ENCODE measurements at places on chromosomes 16 and 17. TPM values are rescaled to one million over a fixed set of nuclear protein-coding genes. Genes with fewer than 3 reads are reported as not detected.

The SLC9A5 gene
- polyA plus RNA-seq: 2.7 TPM

The DBF4B gene
- polyA plus RNA-seq: 12.0 TPM

The CCL4L2 gene
- polyA plus RNA-seq: 0.84 TPM

The PRAC1 gene
- polyA plus RNA-seq: not detected

The TSPOAP1 gene
- polyA plus RNA-seq: 44.2 TPM

The SPEM3 gene
- not detected for polyA plus RNA-seq

The GNGT2 gene
- 2.2 TPM for polyA plus RNA-seq

The MYL4 gene
- 3.6 TPM for polyA plus RNA-seq

The TMEM204 gene
- 24.7 TPM for polyA plus RNA-seq

The EFCAB5 gene
- 2.9 TPM for polyA plus RNA-seq

The KRTAP4-6 gene
- polyA plus RNA-seq: not detected

The GRAP gene
- polyA plus RNA-seq: 7.7 TPM

The DHX58 gene
- polyA plus RNA-seq: 8.6 TPM

The CCL8 gene
- polyA plus RNA-seq: 0.18 TPM

The CCL5 gene
- polyA plus RNA-seq: 1.4 TPM

The WNK4 gene
- 13.8 TPM for polyA plus RNA-seq

The CES1 gene
- 3.1 TPM for polyA plus RNA-seq

The ZCCHC14 gene
- 30.9 TPM for polyA plus RNA-seq

The ABI3 gene
- 5.5 TPM for polyA plus RNA-seq

The LRRC3C gene
- not detected for polyA plus RNA-seq

The TP53TG3 gene
- not detected for polyA plus RNA-seq

The TP53TG3C gene
- not detected for polyA plus RNA-seq

The TVP23A gene
- polyA plus RNA-seq: 5.1 TPM

The CCL7 gene
- not detected for polyA plus RNA-seq

The EMC6 gene
- 36.7 TPM for polyA plus RNA-seq

The ABCC12 gene
- 0.09 TPM for polyA plus RNA-seq

The KRT33A gene
- 0.18 TPM for polyA plus RNA-seq

The HNF1B gene
- polyA plus RNA-seq: 136 TPM

The FKBP10 gene
- polyA plus RNA-seq: 142 TPM

The FBXL19 gene
- 34.8 TPM for polyA plus RNA-seq

The RNF112 gene
- 0.96 TPM for polyA plus RNA-seq

The CD300E gene
- polyA plus RNA-seq: 0.11 TPM

The CLDN9 gene
- 2.8 TPM for polyA plus RNA-seq

The SYCE1L gene
- 5.6 TPM for polyA plus RNA-seq

The SLFN14 gene
- polyA plus RNA-seq: 0.12 TPM

The GPR139 gene
- not detected for polyA plus RNA-seq

The HOXB13 gene
- not detected for polyA plus RNA-seq

The VAMP2 gene
- polyA plus RNA-seq: 108 TPM

The SPN gene
- polyA plus RNA-seq: 2.8 TPM

The TAC4 gene
- not detected for polyA plus RNA-seq

The SLC35G6 gene
- polyA plus RNA-seq: 0.67 TPM

The TNFRSF17 gene
- polyA plus RNA-seq: not detected

Measured in renal pelvis (tissue), 12 donors.